ENCODE measurements at places on chromosomes 4 and X.
A peak's percentile ranks its signal among the peaks of the same experiment; 100 is the strongest.

DNA sequence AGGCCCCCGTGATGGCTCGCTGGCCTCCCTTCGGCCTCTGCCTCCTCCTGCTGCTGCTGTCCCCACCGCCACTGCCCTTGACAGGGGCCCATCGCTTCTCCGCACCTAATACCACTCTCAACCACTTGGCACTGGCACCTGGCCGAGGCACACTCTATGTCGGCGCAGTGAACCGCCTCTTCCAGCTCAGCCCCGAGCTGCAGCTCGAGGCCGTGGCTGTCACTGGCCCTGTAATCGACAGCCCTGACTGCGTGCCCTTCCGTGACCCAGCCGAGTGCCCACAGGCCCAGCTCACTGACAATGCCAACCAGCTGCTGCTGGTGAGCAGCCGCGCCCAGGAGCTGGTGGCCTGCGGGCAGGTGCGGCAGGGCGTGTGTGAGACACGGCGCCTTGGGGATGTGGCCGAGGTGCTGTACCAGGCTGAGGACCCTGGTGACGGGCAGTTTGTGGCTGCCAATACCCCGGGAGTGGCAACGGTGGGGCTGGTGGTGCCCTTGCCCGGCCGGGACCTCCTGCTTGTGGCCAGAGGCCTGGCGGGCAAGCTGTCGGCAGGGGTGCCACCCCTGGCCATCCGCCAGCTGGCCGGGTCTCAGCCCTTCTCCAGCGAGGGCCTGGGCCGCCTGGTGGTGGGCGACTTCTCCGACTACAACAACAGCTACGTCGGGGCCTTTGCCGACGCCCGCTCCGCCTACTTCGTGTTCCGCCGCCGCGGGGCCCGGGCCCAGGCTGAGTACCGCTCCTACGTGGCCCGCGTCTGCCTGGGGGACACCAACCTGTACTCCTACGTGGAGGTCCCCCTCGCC is 3.0 kb downstream of the PLXNB3 start:
- DNase-seq: peak; percentile 6

DNA sequence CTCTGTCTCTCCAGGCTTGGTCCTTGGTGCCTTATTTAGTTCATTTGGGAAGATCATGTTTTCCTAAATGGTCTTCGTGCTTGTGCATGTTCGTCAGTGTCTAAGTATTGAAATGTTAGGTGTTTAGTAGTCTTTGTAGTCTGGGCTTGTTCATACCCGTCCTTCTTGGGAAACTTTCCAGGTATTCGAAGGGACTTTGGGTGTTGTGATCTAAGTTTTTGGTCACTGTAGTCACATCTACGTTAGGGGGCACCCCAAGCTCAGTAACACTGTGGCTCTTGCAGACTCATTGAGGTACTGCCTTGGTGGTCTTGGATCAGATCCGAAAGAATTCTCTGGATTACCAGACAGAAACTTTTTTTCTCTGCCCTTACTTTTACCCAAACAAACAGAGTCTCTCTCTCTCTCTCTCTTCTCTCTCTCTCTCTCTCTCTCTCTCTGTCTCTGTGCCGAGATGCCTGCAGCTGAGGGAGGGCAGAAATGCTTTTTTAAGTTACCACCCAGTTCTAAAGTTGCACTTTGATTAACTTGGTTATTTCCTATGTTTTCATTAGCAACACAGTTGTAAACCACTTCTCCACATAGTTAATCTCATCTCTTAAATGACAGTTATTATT is 67.6 kb upstream of the SLC7A3 start:
- DNase-seq: peak; percentile 10

- DNase-seq: peak; percentile 15
Observed at GRCh38 chrX:69616457-69617203, 717 bp downstream of the EDA start.

- no peak for DNase-seq
Observed at GRCh38 chr4:173526027-173526482, 4.0 kb downstream of the HAND2 start.

DNA sequence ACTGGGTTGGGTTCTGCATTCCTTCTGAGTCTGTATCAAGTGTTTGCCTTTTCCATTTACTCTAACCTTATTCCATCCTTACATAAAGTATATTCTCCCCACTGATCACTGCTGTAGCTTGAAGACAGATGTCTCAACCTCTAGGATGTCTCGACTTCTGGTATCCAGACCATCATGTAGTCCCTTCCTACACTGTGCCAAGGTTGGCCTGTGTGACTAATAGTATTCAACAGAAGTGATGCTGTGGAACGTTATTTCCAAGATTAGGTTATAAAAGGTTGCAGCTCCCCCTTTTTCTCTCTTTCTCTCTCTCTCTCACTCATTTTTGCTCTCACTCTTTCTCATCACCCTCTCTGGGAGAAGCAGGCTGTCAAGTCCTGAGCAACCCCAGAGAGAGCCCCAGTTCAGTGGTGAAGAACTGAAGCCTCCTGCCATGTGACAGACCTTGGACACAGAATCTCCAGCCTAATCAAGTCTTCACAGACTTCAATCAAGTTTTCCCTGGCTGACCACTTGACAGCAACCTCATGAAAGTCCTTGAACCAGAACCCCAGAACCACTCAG is 75.4 kb downstream of the PRDM5 start:
- DNase-seq: no peak

GRCh38 chr4:81634165-81634564 is 162.5 kb upstream of the RASGEF1B start:
- DNase-seq: no peak

DNA sequence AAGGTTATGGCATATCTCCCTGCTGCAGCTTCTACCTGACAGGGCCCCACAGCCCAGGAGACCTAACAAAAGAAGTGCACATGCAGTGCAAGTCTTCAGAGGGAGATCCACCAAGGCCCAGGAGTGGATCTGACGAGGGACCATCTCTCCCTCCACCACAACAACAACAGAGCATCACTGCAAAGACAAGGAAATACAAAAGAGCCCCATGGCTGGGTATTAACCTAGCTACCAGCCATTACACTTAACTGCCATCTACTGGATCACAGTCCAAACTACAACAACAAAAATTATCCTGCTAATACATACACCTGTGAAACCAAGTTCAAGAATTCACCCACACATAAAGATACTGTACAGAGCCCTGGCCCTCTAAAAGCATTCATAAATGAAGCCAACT is 280.2 kb upstream of the SLC7A11 start:
- no peak for DNase-seq

DNA sequence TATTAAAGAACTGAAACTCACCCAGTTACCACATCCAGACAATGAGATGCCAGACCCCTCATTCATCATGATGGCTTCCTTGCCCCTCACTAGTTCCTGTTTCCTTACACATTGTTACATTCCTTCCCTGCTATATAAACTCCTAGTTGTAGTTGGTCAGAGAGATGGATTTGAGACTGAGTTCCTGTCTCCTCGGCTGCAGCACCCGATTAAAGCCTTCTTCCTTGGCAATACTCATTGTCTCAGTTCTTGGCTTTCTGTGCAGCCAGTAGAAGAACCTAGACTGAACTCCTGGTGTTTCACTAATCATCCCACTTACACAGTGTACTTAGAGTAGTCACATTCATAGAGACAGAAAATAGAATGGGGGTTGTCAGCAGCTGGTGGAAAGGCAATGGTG is 324.7 kb downstream of the TRIML1 start:
- DNase-seq: no peak

DNA sequence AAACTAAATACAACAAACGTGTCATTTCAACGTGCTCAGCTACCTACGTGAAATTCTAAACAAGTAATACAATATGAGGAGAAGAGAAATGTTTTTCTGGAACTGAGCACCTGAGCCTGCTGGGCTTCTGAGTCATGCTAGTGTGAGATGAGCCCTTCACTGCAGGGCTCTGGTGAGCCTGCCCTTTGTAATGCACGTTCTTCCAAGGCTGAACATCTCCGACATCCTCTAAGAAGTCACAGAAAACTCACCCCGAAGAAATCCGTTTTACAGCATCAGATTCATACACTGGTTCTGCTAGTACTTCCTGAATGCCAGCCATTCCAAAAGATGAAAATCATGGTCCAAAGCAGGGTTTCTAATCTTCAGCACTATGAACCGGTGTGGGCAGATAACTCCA is 157.1 kb downstream of the AMELX start:
- no peak for DNase-seq
